ENCODE measurements at places on chromosomes 4 and X. TPM values are rescaled to one million over a fixed set of nuclear protein-coding genes. Genes with fewer than 3 reads are reported as not detected.

Gene MAGED4
- total RNA-seq = 1.7 TPM

Gene SCLT1
- 28.9 TPM for total RNA-seq

Gene EDNRA
- total RNA-seq = 21.4 TPM

DNA sequence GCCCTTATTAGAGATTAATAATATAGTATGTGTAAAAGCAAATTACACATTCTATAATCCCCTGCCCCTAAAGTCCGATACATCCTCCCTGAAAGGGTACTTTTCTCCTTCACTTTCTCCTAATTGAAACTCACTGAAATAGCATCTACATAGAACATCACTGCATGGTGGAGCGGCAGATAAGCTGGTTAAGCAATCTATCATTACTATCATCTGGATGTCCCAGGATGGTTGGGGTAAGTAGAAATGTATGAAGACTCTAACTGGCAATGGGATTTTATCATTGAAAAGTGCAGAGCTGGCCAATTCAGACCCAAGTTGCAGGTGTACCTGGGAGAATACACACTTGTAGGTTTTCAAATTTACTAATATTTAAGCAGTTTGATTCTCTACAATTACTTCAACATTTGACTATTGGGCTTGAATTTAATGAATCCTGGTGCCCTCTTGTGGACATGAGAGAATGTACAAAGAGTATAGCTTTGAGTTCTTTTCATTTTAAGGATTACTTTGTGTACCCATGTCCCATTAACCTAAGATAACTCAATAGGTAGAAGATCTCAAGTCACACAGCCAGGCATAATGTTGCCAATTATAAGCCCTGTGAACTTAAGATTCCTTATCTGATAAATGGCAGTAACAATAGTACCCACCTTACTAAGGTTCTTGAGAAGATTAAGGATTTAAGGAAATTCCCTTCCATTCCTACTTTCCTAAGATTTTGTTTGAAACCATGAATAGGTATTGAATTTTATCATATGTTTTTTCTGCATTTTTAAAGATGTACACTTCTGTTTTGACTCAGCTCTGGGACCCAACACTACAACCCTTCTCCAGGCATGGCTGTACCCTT is 69.8 kb downstream of the SHROOM3 start:
- H3K27me3 ChIP-seq = no peaks in the 10 kb centered on the region
- H3K27ac ChIP-seq = no peak overlapping the region
- no peak for DNase-seq
- no peak overlapping the region for H3K4me3 ChIP-seq

- H3K27ac ChIP-seq = no peak overlapping the region
- no peak overlapping the region for H3K4me3 ChIP-seq
- H3K36me3 ChIP-seq = no peaks in the 10 kb centered on the region
- no peak for DNase-seq
- no peaks in the 10 kb centered on the region for H3K4me1 ChIP-seq
- no peaks in the 10 kb centered on the region for H3K27me3 ChIP-seq
Measured at GRCh38 chrX:43469391-43470054, 186.6 kb upstream of the MAOA start.

DNA sequence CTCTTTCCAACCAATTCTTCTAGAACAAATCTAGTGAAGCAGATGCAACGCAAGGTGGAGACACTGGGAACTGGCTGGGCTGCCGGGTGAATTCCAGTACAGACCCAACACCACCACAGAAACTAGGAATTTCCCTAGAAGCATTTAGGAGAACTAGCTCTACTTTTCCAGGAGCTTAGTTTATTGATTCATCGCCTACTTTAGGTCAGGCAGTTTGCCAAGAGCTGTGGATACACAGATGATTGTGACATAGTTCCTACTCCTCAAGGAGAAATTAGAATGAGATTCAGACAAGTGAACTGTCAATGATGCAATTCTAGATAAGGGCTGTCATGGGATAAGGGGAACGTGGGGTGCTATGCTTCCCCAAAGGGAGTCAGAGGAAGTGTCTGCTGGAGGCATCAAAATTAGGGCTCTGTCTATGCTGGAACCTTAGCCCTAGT is 350.0 kb downstream of the CAMK2D start:
- no peaks in the 10 kb centered on the region for H3K27me3 ChIP-seq
- H3K4me1 ChIP-seq = no peaks in the 10 kb centered on the region
- H3K4me3 ChIP-seq = no peak overlapping the region
- no peaks in the 10 kb centered on the region for H3K36me3 ChIP-seq

DNA sequence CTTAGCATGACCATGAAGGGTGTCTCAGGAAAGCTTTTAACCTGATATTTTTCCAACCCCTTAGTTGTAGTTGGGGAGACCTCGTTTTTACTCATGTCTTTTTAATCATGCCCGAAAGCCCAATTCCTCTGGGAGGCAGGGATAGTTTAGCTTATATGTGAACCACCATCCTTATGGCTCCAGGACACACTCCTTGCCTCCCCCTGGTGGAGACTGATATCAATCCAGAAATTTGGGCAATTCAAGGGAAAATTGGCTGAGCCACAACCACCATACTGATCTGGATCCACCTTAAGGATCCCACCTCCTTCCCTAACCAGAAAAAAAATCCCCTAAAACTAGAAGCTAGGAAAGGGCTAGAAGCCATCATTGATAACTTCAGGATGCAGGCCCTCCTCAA is 13.4 kb upstream of the COL25A1 start:
- DNase-seq = no peak
- no peaks in the 10 kb centered on the region for H3K27me3 ChIP-seq
- no peaks in the 10 kb centered on the region for H3K4me1 ChIP-seq
- H3K4me3 ChIP-seq = no peak overlapping the region

- H3K27ac ChIP-seq = peak overlapping the region; percentile 84
- H3K4me3 ChIP-seq = no peak overlapping the region
Measured at GRCh38 chr4:146243141-146243882, 29.0 kb downstream of the REELD1 start.

- H3K36me3 ChIP-seq = no peaks in the 10 kb centered on the region
- no peak overlapping the region for H3K4me3 ChIP-seq
- no peak overlapping the region for H3K27ac ChIP-seq
- no peak for DNase-seq
- no peaks in the 10 kb centered on the region for H3K4me1 ChIP-seq
Measured at GRCh38 chr4:69977582-69977981, 12.1 kb upstream of the CSN2 start.

DNA sequence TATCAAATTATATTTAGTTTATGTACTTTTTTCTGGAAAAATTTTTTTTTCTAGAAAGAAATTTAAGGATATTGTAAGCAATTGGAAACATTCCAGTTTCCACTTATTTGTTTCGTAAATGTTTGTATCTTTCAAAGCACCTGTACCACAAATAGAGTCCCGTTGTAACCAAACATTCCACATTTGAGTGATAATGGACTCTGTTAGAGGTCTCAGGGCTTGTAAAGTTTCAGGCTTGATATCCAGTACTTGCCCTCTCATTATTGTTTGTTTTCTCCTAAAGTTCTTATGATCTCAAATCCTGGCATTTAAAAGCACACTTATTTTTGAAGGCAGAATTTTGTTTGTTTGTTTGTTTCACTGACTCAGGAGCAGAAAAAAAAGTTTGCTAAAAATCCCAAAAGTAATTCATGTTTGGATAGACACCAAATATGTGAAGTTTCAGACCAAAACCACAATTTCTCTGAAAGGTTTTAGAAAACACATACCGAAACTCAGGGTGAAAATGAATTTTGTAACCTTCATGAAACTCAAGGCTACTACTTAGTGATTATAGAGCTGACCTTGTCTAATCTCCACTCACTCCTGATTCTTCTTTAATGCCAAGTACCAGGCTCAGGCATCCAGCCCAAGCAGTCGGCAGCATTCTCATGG is 5.7 kb upstream of the TMEM192 start:
- DNase-seq = no peak
- H3K4me3 ChIP-seq = no peak overlapping the region
- H3K4me1 ChIP-seq = no peaks in the 10 kb centered on the region
- H3K27ac ChIP-seq = no peak overlapping the region

- peak overlapping the region; percentile 59 for H3K27ac ChIP-seq
- peaks cover 12% of the 10 kb centered on the region for H3K4me1 ChIP-seq
- H3K27me3 ChIP-seq = no peaks in the 10 kb centered on the region
- H3K36me3 ChIP-seq = no peaks in the 10 kb centered on the region
Measured at GRCh38 chr4:85603437-85604336, 128.7 kb downstream of the ARHGAP24 start.

DNA sequence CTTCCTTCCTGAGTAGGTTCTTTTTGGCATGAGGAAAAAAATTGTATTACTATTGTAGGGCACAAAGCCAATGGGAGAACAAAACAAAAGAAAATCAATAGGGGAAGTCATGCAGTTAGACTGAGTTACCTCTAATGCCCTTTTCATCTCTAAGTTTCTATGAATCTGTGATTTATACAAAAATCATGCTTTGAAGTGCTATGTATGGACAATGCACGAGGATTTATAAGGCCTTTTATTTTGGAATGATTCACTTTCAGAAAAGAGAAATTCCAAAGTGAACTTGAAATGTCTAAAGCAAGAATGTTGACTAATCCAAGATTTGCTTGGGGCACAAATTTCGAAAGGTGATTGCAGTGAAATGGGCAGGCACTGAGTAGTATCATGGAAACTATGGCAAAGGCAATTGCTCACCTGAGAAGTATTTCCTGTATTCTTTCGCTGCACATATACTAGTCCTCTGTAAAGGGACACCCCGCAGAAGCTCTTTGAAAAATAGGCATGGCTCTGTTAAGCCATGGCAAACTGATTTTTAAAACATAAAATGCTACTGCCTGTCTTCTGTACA is 52.8 kb downstream of the ADGRG4 start:
- no peak for DNase-seq
- no peaks in the 10 kb centered on the region for H3K27me3 ChIP-seq

DNA sequence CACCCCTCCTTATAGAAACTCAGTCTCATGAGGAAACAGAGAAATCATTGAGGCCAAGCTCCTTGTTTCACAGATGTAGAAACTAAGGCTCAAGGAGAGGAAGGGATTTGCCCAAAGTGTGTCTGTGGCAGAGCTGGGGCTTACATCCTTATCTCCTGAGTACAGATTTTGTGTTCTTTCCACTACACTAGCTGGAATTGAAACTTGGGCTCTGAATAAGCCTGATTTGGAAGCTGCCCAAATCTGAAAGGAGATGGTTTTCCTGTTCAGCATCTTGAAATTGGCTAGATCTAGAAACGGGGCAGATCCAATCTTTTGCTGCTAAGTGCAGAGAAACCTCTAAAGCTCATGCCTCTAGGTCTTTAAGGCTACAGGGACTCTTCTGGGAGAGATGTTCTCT is 24.3 kb downstream of the AWAT2 start:
- no peak for DNase-seq
- H3K27ac ChIP-seq = no peak overlapping the region
- H3K27me3 ChIP-seq = no peaks in the 10 kb centered on the region

DNA sequence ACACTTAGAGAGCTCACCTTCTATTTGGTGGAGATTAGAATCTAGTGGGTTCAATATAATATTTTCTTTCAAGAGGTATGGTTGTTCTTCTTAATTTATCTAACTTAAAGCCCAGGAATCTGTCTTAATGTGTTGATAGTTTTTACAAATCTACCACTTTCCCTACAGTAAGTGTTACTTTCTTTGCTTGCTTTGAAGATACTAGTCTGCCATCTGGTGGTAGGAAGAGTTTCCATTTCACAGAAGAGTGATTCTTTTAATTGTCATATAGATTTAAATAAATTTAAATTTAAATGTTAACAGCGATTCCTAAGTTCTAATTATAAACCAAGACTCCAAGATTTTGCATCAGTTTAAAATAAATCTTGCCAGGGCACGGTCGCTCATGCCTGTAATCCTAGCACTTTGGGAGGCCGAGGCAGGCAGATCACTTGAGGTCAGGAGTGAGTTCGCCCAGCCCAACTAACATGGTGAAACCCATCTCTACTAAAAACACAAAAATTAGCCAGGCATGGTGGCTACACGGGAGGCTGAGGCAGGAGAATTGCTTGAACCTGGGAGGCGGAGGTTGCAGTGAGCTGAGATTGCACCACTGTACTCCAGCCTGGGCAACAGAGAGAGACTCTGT is 43.5 kb downstream of the NUDT9 start:
- H3K4me1 ChIP-seq = no peaks in the 10 kb centered on the region
- H3K4me3 ChIP-seq = no peak overlapping the region
- no peak overlapping the region for H3K27ac ChIP-seq
- DNase-seq = no peak

DNA sequence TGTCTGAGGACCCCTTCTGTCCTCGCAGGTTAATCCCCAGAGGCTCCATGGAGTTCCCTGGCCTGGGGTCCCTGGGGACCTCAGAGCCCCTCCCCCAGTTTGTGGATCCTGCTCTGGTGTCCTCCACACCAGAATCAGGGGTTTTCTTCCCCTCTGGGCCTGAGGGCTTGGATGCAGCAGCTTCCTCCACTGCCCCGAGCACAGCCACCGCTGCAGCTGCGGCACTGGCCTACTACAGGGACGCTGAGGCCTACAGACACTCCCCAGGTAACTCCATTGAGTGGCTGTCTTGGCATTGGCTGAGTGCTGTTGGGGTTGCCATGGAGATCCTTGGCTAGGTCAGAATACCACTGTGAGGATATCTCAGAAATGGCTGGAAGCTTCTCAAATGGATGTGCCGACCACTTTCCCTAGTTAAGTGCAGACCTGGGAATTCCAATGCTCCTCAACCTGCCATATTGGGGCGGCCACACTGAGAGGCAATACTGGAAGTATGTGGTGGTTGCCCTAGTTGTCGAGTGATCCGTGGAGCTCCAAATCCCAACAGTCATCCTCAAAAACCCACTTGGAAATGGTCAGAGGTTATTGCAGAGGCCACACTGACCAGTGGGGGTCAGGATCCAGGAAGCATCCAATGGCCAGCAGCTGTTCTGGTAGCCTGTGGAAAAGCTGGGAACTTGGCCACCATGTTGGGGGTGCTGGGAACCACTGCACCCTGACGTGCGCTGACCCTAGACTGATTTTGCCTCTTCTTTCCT is 4.9 kb downstream of the GATA1 start:
- no peak for DNase-seq
- no peak overlapping the region for H3K4me3 ChIP-seq
- no peaks in the 10 kb centered on the region for H3K36me3 ChIP-seq
- peaks cover 12% of the 10 kb centered on the region for H3K27me3 ChIP-seq
- H3K27ac ChIP-seq = no peak overlapping the region

DNA sequence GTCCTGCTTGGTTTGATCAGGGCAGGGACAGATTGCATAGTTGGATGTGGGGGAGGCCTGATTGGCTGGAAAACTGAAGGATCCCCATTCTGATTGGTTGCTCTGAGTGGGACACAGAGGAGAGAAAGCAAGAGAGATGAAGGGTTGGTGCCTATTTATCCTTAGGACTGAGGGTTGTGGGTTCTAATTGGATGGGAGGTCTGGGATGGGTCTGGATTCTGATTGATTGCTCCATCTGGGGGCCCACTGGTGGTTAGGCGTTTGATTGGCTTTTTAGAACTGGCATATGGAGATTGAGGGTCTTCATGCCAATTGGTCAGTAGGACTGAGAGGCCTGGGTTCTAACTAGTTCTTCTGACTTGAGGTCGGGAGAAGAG is 644 bp upstream of the EBP start:
- H3K36me3 ChIP-seq = peaks cover 28% of the 10 kb centered on the region
- no peak for DNase-seq
- peak overlapping the region; percentile 87 for H3K27ac ChIP-seq
- no peaks in the 10 kb centered on the region for H3K27me3 ChIP-seq
- peaks cover 14% of the 10 kb centered on the region for H3K4me1 ChIP-seq
- H3K4me3 ChIP-seq = peak overlapping the region; percentile 79
